ENCODE measurements at places on chromosomes 12 and 14.

GRCh38 chr14:104087981-104088850 is 2.7 kb downstream of the ASPG start:
- no peak for DNase-seq

DNA sequence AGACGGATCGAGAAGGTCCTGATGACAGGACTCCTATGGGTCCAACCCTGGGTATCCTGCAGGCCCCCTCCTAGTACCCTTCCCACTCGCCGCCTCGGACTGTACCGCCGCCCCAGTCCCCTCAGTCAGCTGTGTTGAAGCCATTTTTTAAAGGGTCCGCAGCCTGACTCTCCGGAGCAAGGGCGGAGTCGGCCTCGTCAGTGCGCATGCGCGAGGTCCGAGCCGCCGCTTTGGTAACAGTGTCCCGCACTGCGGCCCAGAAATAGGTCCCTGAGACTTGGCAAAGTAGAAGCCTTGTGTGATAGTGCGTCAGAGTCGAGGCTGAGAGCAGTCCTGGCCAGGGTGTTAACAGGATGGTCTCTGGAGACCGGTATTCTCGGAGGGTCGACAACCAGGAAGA is 769.0 kb upstream of the ALG10B start:
- DNase-seq, result no peak

GRCh38 chr12:39617887-39618286 is 1.7 kb downstream of the ABCD2 start:
- DNase-seq, result no peak

- no peak for DNase-seq
These were observed 2.1 kb downstream of the HELB start for GRCh38 chr12:66304296-66304900.

DNA sequence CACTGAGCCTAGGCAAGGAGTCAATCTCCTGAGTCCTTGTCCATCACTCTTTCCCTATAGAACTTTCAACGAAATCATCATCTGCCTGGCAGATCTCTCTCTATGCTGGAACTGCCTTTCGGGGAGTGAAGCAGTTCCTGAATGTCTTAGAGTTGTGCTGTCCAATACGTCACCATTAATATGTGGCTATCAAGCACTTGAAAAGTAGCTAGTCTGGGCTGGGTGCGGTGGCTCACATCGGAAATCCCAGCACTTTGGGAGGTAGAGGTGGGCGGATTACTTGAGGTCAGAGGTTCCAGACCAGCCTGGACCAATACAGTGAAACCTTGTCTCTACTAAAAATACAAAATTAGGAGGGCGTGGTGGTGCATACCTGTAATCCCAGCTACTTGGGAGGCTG is 35.1 kb downstream of the NRDE2 start:
- DNase-seq, result no peak

- no peak for DNase-seq
These were observed 4.2 kb downstream of the PEX5 start for GRCh38 chr12:7193674-7194073.

DNA sequence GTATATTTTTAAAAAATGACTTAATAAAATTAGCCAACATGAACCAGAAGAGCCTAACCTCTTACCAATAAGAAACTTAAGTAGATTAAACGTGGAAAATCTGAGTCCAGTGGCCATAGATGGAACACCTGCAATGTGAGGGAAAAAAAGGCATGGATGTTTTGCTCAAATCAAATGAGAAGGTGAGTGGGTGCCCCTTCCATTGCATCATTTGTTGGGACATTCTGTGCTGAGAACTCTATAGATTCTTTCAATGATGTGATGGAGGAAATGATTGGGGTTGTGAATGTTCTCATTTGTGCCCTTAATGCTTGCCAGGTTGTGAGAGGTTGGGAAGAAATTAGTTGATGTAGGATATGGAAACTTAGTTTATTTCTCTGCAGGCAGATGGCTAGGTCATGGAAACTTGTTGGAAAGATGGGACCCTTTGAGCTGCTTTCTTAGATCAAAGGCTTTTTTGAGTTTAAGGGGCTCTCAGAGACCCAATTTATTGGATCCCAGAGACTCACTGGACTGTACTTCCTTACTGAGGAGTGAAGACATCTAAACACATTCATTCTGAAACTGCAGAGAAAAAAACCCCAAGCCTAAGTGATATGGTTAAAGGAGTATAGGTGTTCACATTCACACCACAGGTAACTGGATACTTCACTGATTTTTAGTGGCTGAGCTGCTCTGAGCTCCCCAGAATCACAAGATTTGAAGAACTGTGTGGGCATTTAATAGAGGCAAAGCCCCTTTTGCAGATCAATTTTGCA is 95.9 kb downstream of the DACT1 start:
- DNase-seq, result no peak

DNA sequence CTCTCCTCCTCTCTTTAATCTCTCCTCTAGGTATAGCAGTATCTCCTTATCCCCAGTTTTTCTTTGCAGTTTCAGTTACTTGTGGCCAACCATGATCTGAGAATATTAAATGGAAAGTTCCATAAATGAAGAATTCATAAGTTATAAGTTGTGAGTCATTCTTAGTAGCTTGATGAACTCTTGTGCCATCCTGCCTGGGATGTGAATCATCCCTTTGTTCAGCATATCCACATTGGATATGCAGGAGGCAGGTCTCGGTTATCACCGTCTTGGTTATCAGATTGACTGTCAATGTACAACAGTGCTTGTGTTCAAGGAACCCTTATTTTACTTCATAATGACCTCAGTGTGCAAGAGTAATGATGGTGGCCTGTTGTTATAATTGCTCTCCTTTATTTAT is 134.0 kb downstream of the TMEM117 start:
- DNase-seq, result no peak

GRCh38 chr14:44963044-44963528 is 1.1 kb downstream of the TOGARAM1 start:
- DNase-seq, result no peak

- DNase-seq, result no peak
These were observed 62.7 kb downstream of the TTLL5 start for GRCh38 chr14:75723716-75724115.

GRCh38 chr14:74910556-74910955 is 12.5 kb downstream of the RPS6KL1 start:
- no peak for DNase-seq

GRCh38 chr12:16600525-16600924 is 5.4 kb downstream of the LMO3 start:
- peak; percentile 27 for DNase-seq

DNA sequence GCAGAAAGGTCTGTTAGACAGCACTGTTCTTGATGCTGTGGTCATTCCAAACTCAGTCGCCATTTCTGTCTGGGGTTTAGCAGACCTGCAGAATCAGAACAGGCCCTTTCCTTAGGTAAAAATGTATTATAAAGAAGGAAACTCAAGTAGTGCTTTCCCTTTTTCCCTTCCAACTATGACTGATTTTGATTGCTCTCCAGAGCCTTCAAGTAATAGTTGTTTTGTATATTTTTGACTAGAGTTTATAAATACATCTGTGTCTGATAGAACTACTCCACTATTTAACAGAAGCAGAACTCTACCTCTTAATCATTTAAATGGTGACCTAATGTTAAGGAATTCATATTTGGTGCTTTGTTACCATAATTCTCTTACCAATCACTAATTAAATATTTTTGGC is 74.0 kb downstream of the WNK1 start:
- DNase-seq, result no peak

DNA sequence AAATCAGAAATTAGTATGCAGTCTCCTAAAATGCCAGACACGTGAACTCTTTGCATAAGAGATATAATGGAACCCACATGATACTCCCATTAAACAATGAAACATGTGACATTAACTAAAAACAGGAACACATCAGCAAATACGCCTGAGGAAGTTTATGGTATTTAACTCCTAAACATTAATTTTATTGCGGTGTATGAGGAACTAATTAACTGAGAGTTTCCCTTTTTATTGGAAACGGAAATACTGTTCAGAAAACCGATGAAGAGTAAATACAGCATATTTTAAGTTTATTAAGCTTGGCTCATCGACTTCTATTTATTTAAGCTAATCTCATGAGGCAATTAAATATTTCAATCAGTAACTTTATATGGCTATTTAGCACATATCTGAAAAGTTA is 290.3 kb downstream of the SOX5 start:
- DNase-seq, result no peak

DNA sequence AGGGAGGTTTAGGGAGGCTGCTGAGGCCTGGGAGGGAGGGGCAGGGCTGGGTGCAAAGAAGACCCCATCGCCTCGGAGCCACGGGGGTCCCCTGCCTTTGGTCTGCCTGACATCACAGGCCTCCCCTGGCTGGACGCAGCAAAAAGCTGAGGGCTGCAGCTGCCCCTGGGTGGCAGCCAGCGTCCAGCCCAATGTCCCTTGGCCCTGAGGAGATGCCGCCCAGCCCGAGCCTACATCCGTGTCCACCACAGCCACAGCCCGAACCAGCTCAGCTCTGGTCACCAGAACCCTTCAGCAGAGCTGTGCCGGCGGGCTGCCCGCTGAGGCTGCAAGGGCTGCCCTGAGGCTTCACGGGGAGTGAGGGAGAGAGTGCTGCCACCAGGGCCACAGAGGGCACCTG is 1.9 kb downstream of the NUDT14 start:
- DNase-seq, result no peak

GRCh38 chr12:110349096-110349495 is 54.4 kb downstream of the ANAPC7 start:
- DNase-seq, result no peak

GRCh38 chr14:95310635-95311380 is 8.9 kb downstream of the CLMN start:
- no peak for DNase-seq

- no peak for DNase-seq
These were observed 10.7 kb upstream of the TMBIM6 start for GRCh38 chr12:49730568-49731101.

GRCh38 chr12:54394281-54394719 is 9.8 kb upstream of the ZNF385A start:
- peak; percentile 79 for DNase-seq

DNA sequence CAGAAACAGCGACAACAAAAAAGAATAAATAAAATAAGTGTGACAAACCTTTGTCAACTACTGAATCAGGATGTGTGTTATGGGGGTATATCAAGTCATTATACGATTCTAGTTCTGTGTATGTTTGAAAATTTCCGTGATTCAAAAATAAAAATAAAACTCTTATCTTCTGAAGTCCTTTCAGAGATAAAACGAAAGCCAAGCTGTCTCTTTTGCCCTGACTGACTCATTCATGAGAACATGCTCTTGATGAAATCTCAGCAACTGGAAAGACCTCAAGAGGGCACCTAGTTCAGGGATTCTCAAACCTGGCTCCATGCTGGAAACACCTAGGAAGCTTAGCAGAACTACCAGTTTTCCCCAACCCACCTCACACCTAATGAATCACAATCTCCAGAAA is 9.2 kb downstream of the FOXN3 start:
- no peak for DNase-seq

DNA sequence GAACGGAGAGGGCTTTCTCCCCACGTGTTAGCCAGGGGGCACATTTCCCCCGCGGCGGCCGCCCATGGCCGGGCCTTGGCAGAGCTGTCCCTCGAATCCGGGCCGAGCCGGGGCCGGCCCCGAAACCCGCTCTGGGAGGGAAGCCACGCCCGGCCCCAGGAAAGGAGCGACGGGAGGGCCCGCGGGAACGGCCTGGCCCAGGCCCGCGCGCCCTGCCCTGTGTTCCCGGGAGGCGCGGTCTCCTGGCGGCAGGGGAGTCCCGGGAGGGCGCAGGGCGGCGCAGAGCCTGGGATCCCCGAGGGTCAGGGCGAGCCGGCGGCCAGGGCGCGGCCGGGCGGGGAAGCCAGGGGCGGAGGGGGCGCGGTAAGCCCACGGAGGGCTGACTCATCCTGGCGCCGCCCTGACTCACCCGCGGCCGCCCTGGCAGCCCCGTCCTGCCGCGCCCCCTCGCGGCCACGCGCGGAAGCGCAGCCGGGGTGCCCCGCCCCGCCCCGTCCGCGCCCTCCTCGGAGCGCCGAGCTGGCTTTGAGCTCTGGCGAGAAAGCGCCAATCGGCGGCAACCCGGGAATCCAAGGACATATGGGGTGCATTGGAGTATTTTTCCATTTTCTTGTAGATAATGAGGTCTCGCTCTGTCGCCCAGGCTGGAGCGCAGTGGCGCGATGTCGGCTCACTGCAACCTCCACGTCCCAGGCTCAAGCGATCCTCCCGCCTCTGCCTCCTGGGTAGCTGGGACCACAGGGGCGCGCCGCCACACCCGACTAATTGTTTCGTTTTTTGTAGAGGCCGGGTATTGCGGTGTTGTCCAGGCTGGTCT is 31.8 kb upstream of the PLEKHG6 start:
- peak; percentile 72 for DNase-seq

DNA sequence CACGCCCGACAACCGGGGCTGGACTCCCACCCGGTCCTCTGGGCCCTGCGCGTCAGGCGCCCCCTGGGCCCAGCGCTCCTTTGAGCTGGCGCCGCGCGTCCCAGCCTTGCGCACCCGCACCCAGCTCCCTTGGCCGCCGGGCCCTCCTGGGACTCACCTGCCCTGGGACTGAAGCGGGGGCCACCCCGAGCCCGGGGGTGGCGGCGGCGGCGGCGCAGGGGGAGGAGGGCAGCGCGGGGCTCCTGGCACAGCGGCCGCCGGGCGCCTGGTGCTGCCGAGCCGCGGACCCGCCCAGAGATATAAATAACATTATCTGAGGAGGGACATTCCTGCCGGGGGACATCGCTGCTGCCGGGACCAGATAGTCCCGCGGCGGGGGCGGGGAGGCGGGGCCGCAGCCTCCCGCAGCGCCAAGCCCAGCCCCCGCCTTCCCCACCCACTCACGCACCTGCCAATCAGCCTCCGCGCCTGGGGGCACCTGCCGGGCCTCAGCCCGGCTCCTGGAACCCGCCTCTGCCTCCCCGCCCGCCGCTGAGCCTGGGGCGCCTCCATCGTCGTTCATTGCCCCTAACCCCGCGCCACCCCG is at the start of gene SPTB:
Gene SPTB, minus strand, starts transcription at position 273 of the 586 bp plus-strand sequence. CDS start 56,813 bp downstream, outside the sequence.
- peak; percentile 92 for DNase-seq

DNA sequence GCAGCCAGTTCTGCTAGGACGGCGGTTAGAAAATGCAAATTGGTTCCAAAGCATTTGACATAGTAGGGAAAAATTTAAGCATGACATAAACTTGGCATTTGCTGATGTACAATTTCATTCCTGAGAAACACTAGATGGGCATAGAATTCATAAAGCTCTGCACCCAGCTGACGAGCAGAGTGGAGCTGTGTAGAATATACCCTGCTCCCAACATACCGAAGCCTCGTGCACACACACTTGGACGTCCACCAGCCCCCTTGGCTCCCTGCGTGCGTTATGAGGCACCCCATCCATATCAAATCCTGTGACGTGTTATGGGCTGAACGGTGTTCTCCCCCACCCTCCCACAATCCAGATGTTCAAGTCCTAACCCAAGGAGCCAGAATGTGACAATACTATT is 65.4 kb downstream of the CLMN start:
- no peak for DNase-seq

- DNase-seq, result no peak
These were observed 57.5 kb downstream of the ZNF664 start for GRCh38 chr12:124030510-124030909.

GRCh38 chr14:52733824-52734223 is 3.9 kb downstream of the STYX start:
- DNase-seq, result no peak

- DNase-seq, result no peak
These were observed 1.4 kb downstream of the CEP128 start for GRCh38 chr14:80940146-80940545.

- DNase-seq, result no peak
These were observed 31.2 kb downstream of the TMEM132C start for GRCh38 chr12:128298091-128298748.

GRCh38 chr12:70379846-70380245 is 13.8 kb downstream of the KCNMB4 start:
- no peak for DNase-seq

GRCh38 chr12:127500512-127501035 is 766.4 kb upstream of the TMEM132C start:
- DNase-seq, result no peak

GRCh38 chr14:85934886-85935254 is 404.9 kb downstream of the FLRT2 start:
- peak; percentile 25 for DNase-seq

Data from NCI-H345 (cell line).